Progenitor cell of endocrine pancreas (in vitro differentiated cells): ENCODE measurements at places on chromosomes 1 and 21. TPM values are rescaled to one million over a fixed set of nuclear protein-coding genes. Genes with fewer than 3 reads are reported as not detected.

The TRMT1L gene
- 23.4 and 30.6 TPM in 2 replicates for total RNA-seq

- no peak overlapping the region for H3K27ac ChIP-seq
- H3K4me3 ChIP-seq, result no peak overlapping the region
- H3K36me3 ChIP-seq, result no peaks in the 10 kb centered on the region
- peaks cover 8% of the 10 kb centered on the region for H3K4me1 ChIP-seq
- peaks cover 24% of the 10 kb centered on the region for H3K27me3 ChIP-seq
Observed at GRCh38 chr1:30804352-30804751, 46.8 kb upstream of the LAPTM5 start.

- peaks cover 13% of the 10 kb centered on the region for H3K4me1 ChIP-seq
- peaks cover 8% of the 10 kb centered on the region for H3K36me3 ChIP-seq
- no peak for DNase-seq
- no peak overlapping the region for H3K4me3 ChIP-seq
- no peak overlapping the region for H3K27ac ChIP-seq
Observed at GRCh38 chr1:100397681-100398080, 45.4 kb downstream of the CDC14A start.

- peaks cover 8% of the 10 kb centered on the region for H3K27me3 ChIP-seq
- H3K4me3 ChIP-seq, result no peak overlapping the region
- no peak for DNase-seq
Observed at GRCh38 chr1:208825300-208825699, 581.1 kb upstream of the PLXNA2 start.

The ATAD3A gene
- 37.4 and 38.8 TPM in 2 replicates for total RNA-seq

DNA sequence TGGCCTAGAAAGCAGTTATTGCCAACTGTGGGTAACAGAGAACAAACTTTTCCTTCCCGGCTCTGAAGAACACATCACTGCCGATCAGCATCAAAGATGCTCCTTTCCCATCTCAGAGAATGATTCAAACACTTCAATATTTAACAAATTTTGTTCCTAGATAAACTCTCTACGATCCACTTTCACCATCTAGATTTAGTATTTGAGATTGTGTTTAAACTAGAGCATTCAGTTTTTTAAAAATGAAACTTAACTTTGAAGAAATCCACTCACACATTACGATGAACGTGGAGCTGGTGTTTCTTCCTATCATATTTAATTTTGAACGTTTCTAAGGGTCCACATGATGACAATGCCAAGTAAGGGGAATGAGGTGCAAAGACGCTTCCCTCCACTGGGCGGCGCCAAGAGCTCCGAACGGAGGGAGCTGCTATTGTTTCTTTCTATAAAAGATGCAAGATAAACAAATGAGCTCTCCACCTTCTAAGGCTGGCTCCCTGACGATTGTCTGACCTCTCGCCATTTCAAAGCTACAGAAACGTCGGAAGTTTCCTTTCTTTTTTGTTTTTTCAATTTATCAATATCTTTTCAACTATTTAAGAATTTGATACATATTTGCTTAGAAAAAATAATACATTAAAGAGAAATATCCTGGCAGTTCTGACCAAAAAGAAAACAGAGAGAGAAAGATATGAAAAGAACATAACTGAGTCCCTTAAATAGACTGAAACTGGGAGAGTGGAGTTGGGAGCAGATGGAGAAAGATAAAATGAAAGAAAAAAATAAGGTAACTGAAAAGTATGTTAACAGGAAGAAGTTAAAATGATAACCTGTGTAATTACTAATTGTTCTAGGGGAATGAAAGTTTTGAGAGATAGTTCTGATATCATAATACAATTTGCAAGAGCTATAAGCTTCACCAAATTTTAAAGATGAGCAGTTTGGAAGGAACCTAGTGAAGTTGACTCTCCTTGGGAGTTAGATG lies 4.4 kb upstream of the BARHL2 start:
- no peak for DNase-seq
- H3K4me3 ChIP-seq, result no peak overlapping the region
- no peaks in the 10 kb centered on the region for H3K36me3 ChIP-seq

- H3K4me3 ChIP-seq, result no peak overlapping the region
- peaks cover 10% of the 10 kb centered on the region for H3K4me1 ChIP-seq
- H3K27me3 ChIP-seq, result no peaks in the 10 kb centered on the region
- DNase-seq, result no peak
- H3K36me3 ChIP-seq, result no peaks in the 10 kb centered on the region
- H3K27ac ChIP-seq, result peak overlapping the region; percentile 69
Observed at GRCh38 chr1:235404190-235404589, 37.0 kb downstream of the TBCE start.

The OR2M3 gene
- not detected in 2 replicates for total RNA-seq

The ABCA4 gene
- total RNA-seq, result 0.86 and 2.0 TPM in 2 replicates

DNA sequence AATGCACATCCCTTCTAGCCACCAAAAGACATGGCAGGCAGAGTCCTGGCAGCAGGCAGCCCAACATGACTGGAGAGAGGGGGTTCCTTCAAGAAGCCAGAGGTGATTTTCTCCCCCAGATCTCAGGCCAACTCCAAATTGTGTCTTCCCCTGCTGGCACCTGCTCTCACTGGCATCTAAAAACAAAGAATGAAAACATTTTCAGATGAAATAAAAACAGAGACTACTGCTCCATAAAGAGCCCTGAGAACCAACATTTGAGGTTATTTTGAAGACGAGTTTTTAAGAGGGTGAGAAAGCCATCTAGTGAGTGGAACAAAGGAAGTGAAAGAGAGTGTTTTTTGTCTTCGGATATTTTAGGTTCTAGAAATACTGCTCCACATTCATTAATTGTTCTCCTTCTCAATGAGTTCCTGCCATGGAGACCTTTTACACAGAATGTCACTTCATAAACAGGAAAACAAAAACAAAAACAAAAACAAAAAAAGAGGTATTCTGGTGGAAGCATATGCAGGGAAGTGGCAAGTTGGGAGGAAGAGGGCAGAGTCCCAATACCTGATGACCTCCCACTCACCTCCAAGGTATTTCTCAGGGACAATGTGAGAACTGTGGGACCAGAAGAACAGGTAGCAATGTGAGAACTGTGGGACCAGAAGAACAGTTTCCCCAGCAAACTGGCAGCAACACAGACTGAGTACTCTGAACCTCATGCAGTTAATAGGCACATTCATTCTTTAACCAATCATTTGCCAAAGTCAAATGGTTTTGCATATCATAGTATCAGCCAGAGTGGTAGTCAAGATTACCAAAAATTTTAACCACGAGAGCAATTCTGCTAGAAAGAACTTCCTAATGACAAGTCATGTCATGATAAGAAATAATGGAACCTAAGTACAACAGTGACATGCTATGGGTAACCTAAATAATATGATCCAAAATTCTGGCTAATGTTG lies 50.0 kb downstream of the KIAA0319L start:
- H3K4me1 ChIP-seq, result peaks cover 22% of the 10 kb centered on the region
- no peak for DNase-seq
- H3K36me3 ChIP-seq, result peaks cover 12% of the 10 kb centered on the region
- H3K4me3 ChIP-seq, result no peak overlapping the region

DNA sequence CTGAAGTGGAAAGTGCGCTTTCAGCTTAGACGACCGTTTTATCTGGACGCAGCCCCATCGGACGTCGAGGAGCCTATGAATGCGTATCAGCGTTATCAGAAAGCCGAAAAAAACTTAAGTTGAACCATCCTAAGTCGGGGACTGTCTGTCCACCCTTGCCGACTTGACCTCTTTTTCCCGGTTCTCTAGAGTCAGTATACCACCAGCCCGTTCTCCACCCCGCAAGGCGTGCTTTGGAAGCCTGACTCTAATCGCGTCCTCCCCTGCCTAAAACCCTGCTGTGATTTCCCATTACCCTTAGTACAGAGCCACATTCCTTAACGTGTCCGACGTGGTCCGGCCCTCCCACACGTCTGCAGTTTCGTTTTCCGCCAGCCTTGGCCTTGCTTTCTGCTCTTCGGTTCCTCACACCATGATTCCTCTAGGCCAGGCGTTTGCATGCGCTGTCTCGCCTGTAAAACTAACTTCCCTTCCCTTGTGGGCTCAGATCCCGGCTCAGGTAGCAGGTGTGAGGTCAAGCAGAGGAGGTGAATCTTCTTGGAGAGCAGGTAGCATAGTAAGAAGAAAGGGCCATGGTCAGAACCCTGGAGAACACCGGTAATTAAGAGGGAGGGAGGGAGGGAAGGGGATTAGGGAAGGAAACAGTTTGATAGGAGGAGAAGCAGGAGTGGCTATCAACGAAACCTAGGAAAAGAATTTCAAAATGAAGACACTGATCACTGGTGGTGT lies 865 bp downstream of the ADPRS start:
- H3K4me1 ChIP-seq, result peaks cover 14% of the 10 kb centered on the region
- no peak for DNase-seq
- H3K36me3 ChIP-seq, result peaks cover 1% of the 10 kb centered on the region
- H3K4me3 ChIP-seq, result peak overlapping the region; percentile 89
- peak overlapping the region; percentile 93 for H3K27ac ChIP-seq

DNA sequence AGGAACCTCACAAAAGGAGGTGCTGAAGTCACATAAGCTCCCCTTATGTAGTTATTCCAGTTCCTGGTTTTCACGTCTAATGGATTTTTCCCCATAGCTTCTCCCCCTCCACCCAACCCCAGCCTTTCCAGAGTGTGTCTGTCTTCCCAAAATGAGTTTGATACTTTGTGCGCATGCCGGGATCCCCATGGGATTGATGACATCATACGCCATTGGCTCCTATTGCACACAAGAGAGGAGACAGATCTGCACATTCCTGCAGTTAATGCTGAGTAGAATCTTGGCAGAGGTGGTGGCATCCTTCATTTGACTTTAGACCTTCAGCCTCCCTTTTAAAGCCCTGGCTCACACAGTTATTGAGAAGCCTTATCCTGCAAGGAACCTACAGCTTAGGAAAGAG lies 71.4 kb downstream of the DDR2 start:
- no peak overlapping the region for H3K27ac ChIP-seq
- H3K4me1 ChIP-seq, result no peaks in the 10 kb centered on the region
- no peaks in the 10 kb centered on the region for H3K36me3 ChIP-seq
- H3K27me3 ChIP-seq, result no peaks in the 10 kb centered on the region
- H3K4me3 ChIP-seq, result no peak overlapping the region
- DNase-seq, result no peak

DNA sequence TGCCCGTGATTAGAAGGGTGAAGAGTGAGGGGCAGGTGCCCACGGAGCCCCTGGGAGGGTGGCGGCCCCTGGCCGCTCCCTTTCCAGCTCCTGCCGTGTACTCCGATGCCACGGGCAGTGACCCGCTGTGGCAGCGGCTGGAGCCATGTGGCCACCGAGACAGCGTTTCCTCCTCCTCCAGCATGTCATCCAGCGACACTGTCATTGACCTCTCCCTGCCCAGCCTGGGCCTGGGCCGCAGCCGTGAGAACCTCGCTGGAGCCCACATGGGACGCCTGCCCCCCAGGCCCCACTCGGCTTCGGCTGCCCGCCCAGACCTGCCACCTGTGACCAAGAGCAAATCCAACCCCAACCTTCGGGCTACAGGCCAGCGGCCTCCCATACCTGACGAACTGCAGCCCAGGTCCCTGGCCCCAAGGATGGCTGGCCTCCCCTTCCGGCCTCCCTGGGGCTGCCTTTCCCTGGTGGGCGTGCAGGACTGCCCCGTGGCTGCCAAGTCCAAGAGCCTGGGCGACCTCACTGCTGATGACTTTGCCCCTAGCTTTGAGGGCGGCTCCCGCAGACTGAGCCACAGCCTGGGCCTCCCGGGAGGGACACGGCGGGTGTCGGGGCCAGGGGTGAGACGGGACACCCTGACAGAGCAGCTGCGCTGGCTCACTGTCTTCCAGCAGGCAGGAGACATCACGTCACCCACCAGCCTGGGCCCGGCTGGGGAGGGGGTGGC lies 22.0 kb downstream of the PANK4 start:
- H3K27me3 ChIP-seq, result no peaks in the 10 kb centered on the region
- no peaks in the 10 kb centered on the region for H3K4me1 ChIP-seq
- no peak overlapping the region for H3K27ac ChIP-seq
- DNase-seq, result no peak
- H3K36me3 ChIP-seq, result peaks cover 1% of the 10 kb centered on the region

- no peaks in the 10 kb centered on the region for H3K4me1 ChIP-seq
- no peaks in the 10 kb centered on the region for H3K36me3 ChIP-seq
- DNase-seq, result no peak
- H3K27me3 ChIP-seq, result peaks cover 15% of the 10 kb centered on the region
Observed at GRCh38 chr1:13469343-13469742, 44.5 kb downstream of the LRRC38 start.

The RHOU gene
- total RNA-seq, result 54.4 and 56.3 TPM in 2 replicates

DNA sequence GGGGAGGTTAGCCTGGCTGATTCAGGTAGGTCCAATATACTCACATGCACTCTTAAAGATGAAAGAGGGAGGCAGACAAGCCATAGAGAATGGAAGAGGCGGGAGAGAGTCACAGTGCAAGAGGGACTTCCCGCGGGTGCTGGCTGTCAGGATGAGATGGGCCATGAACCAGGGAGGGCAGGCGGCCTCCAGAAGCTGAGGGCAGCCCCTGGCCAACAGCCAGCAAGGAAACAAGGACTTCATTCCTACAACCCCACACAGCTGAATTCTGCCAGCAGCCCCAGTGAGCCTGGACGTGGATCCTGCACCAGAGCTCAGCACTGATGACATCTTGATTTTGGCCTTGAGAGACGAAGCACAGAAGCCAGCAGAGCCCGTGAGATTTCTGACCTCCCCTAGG lies 15.1 kb upstream of the B3GALT5 start:
- peaks cover 11% of the 10 kb centered on the region for H3K27me3 ChIP-seq
- H3K27ac ChIP-seq, result no peak overlapping the region
- H3K4me1 ChIP-seq, result no peaks in the 10 kb centered on the region
- H3K4me3 ChIP-seq, result no peak overlapping the region
- no peaks in the 10 kb centered on the region for H3K36me3 ChIP-seq
- DNase-seq, result no peak

- no peak overlapping the region for H3K27ac ChIP-seq
- H3K4me1 ChIP-seq, result peaks cover 2% of the 10 kb centered on the region
- DNase-seq, result no peak
- H3K36me3 ChIP-seq, result no peaks in the 10 kb centered on the region
- H3K27me3 ChIP-seq, result peaks cover 3% of the 10 kb centered on the region
- H3K4me3 ChIP-seq, result no peak overlapping the region
Observed at GRCh38 chr21:26739189-26739588, 106.0 kb downstream of the ADAMTS1 start.

GRCh38 chr1:43232074-43232473 lies 37.7 kb upstream of the TMEM125 start:
- H3K27me3 ChIP-seq, result peaks cover 3% of the 10 kb centered on the region
- H3K27ac ChIP-seq, result no peak overlapping the region
- DNase-seq, result no peak
- no peak overlapping the region for H3K4me3 ChIP-seq
- no peaks in the 10 kb centered on the region for H3K36me3 ChIP-seq

- H3K27ac ChIP-seq, result no peak overlapping the region
- peaks cover 5% of the 10 kb centered on the region for H3K36me3 ChIP-seq
- DNase-seq, result no peak
- peak overlapping the region; percentile 87 for H3K4me3 ChIP-seq
- H3K4me1 ChIP-seq, result peaks cover 36% of the 10 kb centered on the region
Observed at GRCh38 chr1:117370071-117370470, 2.8 kb downstream of the MAN1A2 start.

The C1orf94 gene
- not detected in 2 replicates for total RNA-seq
